ENCODE measurements at places on chromosomes 1 and 21.

GRCh38 chr1:165696625-165697100 is 1.7 kb downstream of the ALDH9A1 start:
- DNase-seq: no peak
- H3K4me1 ChIP-seq: peaks cover 29% of the 10 kb centered on the region
- H3K36me3 ChIP-seq: peaks cover 38% of the 10 kb centered on the region
- H3K27me3 ChIP-seq: no peaks in the 10 kb centered on the region
- H3K4me3 ChIP-seq: peak overlapping the region; percentile 95
- H3K27ac ChIP-seq: peak overlapping the region; percentile 39

DNA sequence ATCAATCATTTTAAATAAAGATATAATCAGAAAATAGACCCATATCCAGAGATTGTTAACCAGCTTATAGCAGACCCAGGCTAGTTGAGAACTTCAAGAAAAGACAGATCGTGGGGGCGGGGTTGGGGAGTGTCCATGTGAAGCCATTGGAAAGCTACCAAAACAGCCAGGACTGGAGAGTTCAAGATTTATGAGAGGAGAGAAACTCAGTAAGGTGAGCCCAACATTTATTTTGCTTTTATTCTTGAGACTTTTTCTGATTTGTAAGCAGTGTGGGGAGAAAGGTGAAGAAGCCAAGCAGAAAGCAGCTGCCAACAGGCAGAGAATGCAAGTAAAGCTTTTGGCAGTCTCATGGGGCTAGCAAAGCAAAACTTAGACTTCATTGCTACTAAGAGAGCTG is 179.9 kb downstream of the VPS13D start:
- no peaks in the 10 kb centered on the region for H3K27me3 ChIP-seq
- peaks cover 24% of the 10 kb centered on the region for H3K4me1 ChIP-seq
- no peak overlapping the region for H3K27ac ChIP-seq
- DNase-seq: no peak
- peaks cover 57% of the 10 kb centered on the region for H3K36me3 ChIP-seq

DNA sequence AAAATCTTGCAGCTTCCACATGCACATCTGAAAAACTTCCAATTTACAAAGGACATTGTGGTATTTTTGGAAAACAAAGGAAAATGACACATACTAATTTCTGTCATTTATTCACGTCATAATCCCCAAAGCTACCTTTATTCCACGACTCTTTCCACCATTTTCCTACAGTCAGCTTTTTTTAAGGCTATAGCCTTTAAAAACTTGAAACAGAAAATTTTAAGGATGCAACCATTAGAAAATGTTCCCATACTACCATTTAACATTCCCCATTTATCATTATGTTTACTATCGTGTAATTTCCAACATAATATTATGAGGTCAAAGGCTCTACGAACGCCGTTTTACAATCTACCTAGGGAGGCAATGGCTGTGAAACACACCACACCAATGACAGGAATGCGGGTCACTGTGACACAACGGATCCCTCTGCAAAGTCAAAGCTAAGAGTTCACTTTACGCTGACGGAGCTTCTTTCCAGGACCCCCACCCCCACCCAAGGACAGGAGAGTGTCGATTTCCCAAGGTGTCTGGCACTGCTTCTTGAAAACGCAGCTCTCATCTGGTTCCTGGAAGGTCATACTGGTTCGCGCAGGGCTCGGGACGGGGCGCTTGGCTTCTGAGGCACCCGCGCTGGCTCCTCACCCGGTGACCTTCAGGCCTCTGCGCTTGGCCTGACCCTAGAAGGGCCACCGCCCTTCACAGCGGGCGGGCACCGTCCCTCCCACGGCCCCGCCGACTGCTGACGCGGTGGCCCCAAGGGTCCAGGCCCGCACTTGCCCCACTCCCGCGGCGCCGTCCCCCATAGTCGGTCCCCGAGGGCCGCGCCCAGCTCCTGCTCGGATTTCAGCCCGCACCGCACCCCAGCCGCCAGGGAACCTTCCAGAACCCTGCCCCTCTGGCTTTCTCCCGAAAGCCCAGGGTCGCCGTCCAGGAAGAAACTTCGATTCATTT is 50.5 kb upstream of the ATF3 start:
- H3K4me1 ChIP-seq: peaks cover 7% of the 10 kb centered on the region
- peak overlapping the region; percentile 80 for H3K27ac ChIP-seq
- DNase-seq: no peak
- peaks cover 43% of the 10 kb centered on the region for H3K27me3 ChIP-seq

GRCh38 chr1:54401799-54402198 is 4.4 kb downstream of the SSBP3 start:
- peaks cover 60% of the 10 kb centered on the region for H3K36me3 ChIP-seq
- no peaks in the 10 kb centered on the region for H3K27me3 ChIP-seq
- no peak overlapping the region for H3K4me3 ChIP-seq
- H3K27ac ChIP-seq: no peak overlapping the region
- peaks cover 52% of the 10 kb centered on the region for H3K4me1 ChIP-seq

GRCh38 chr1:33718186-33718585 is 145.7 kb upstream of the HMGB4 start:
- no peak overlapping the region for H3K4me3 ChIP-seq
- H3K27me3 ChIP-seq: no peaks in the 10 kb centered on the region
- H3K27ac ChIP-seq: no peak overlapping the region
- no peaks in the 10 kb centered on the region for H3K4me1 ChIP-seq
- no peaks in the 10 kb centered on the region for H3K36me3 ChIP-seq

DNA sequence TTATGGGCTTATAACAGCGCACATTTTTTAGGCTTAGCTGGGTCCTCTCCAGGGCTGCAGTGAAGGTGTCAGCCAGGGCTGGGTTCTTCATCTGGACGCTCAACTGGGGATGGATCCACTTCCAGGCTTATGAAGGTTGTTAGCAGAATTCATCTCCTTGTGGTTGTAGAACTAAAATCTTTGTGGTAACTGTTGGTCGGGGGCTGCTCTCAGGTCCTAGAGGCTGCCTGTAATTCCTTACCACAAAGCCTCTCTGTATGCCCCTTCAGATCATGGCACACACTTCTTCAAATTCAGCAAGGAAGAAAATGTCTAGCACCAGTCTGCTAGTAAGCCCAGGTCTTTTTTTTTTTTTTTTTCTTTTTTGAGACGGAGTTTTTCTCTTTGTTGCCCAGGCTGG is 40.9 kb upstream of the EPS8L3 start:
- peaks cover 72% of the 10 kb centered on the region for H3K4me1 ChIP-seq
- H3K27ac ChIP-seq: peak overlapping the region; percentile 93
- DNase-seq: no peak
- H3K36me3 ChIP-seq: peaks cover 2% of the 10 kb centered on the region
- no peaks in the 10 kb centered on the region for H3K27me3 ChIP-seq

DNA sequence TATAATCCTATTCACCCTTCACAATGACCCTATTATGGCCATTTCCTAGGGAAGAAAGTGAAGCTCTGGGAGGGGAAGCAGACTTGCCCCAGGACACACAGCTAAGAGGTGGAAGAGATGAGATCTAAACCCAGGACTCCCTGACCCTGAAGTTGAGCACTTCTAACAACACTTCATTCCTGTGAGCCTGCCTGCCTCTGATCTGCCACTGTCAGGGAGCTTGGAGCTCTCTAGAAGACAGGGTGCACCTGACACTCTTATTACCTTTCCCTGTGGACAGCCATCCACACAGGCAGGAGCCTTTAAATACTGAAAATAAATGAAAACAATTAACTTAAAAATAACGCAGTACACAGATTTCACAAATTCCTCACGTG is 599 bp downstream of the MKNK1 start:
- H3K36me3 ChIP-seq: peaks cover 25% of the 10 kb centered on the region
- no peaks in the 10 kb centered on the region for H3K27me3 ChIP-seq
- H3K4me1 ChIP-seq: peaks cover 56% of the 10 kb centered on the region
- DNase-seq: no peak
- H3K4me3 ChIP-seq: peak overlapping the region; percentile 93
- peak overlapping the region; percentile 84 for H3K27ac ChIP-seq

DNA sequence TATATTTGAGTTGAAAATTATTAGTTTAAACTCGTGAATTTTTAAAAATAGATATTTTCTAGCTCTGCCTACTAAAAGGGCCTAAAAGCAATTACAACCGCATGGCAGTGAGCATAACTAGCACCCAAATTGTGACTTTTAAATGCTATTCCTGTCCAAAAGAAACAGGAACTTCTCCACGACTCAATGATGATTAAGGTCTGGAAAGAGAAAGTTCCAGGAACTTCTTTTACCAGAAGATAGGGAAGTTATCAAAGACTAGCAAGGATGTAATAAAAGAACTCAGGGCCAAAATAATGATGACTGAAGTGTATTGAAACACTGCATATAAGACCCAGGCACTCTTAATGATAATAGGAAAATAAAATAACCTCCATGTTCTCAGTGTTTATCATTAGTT is 313.0 kb downstream of the PLPP3 start:
- no peaks in the 10 kb centered on the region for H3K36me3 ChIP-seq
- no peaks in the 10 kb centered on the region for H3K27me3 ChIP-seq
- H3K27ac ChIP-seq: no peak overlapping the region
- DNase-seq: no peak
- no peak overlapping the region for H3K4me3 ChIP-seq

- H3K27ac ChIP-seq: no peak overlapping the region
- H3K4me3 ChIP-seq: peak overlapping the region; percentile 8
- no peak for DNase-seq
Observed at GRCh38 chr21:36428761-36429432, 43.7 kb downstream of the CHAF1B start.

DNA sequence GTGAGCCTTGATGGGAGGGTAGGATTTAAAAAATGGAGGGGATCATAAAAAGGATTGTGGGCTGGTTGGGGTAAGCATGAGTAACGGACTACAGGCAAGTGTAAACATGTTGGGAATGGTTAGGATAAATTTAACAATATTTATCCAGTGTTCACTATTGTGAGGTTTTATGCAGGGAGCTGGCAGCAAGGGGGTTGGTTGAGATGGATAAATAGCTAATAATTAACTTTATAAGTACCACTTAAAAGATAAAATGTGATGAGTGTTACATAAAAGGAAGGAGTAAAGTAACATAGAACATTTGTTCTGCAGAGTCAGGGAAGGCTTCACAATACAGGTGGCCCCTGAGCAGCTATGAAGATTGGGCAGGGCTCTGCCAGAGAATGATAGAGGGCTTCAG is 109.0 kb downstream of the NGF start:
- H3K36me3 ChIP-seq: no peaks in the 10 kb centered on the region
- no peaks in the 10 kb centered on the region for H3K27me3 ChIP-seq
- H3K4me3 ChIP-seq: no peak overlapping the region

DNA sequence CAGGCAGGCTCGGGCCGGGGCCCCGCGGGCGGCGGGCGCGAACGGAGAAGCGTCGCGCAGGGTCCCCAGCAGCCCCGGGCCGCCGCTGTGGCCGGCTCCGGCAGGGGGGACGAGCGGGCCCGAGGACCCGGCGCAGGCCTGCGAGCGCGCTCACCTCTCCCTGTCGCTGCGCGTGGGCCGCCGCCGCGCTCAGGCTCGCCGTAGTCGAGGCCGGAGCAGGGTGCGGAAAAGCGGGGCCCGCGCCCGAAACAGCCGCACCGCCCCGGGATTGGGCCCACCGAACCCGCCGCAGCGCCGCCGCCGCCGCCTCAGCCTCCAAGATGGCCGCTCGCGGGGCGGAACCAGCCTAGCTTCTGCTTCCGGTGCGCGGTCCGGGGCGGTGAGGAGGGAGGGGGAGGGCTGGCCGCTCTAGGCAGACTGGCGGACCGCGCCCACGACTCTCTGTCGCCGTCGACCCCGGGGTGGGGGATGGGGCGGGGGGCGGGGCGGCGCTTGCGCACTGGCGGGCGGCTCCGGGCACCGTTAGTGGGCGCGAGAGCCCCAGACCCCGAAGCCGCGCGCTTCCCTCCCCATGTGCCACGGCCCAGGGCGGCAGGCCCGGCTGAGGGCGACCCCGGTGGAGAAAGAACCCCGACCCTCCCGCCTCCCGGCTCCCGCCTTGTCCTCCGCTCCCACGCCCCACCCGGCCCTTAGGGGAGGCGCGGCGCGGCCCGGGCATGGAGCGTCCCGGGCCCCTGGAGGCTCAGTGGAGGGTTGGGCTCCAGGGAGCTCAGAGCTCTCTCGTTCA is at the start of gene UBE2J2:
Gene UBE2J2 (minus strand): TSS at position 343 of the 787 bp plus-strand sequence. CDS start 5,862 bp downstream, outside the sequence.
- peak within 1 kb of the TSS; percentile 81 for H3K27ac ChIP-seq
- DNase-seq: peak; percentile 88
- H3K4me3 ChIP-seq: peak within 1 kb of the TSS; percentile 86
- H3K4me1 ChIP-seq: peaks cover 26% of the 10 kb centered on the region

DNA sequence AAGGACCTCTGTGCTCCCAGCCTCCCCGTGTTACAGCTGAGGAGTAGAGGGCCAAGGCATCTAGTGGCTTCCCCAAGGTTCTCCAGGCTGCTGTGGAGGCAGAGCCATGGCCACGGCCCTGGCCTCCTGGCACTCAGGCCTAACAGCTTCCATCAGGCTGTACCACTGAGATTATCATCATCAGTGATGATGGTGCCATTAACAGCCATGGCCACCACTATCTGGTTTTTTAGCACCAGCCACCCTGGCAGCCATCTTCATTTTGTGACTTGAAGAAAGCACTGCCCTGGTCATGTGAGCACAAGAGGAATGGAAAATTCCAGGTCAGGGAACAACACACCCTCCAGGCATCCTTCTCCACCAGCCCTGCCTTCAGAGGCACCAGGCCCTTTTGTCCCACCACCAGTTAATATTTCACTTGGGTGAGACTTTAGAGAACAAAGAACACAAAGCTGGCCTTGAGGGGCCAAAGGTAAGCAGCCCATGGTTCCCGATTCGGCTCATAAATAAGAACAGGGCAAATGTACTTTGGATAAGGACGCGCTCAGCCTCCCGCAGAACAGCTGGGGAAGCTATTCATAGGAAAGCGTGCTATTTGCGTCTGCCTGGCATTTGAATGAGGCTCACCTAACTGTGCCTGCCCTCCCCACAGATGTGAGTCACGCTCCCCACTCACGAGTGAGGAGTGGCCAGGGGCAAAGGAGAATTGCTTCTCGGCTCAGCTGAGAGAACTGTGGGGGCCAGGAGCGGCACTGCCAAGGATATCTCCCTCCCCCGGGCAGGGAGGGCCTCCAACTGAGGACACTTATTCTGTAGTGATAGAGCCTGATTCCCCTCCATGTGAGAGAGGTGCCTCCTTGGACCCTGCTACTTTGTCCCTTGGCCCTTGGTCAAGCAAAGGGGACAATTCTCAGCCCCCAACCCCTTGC is 95.6 kb downstream of the CD58 start:
- no peak overlapping the region for H3K27ac ChIP-seq
- no peaks in the 10 kb centered on the region for H3K36me3 ChIP-seq

- peaks cover 7% of the 10 kb centered on the region for H3K4me1 ChIP-seq
- H3K27ac ChIP-seq: no peak overlapping the region
- no peak overlapping the region for H3K4me3 ChIP-seq
- peaks cover 14% of the 10 kb centered on the region for H3K36me3 ChIP-seq
- H3K27me3 ChIP-seq: no peaks in the 10 kb centered on the region
Observed at GRCh38 chr21:28768753-28769152, 223.9 kb downstream of the LTN1 start.

GRCh38 chr21:46486481-46487126 is 27.9 kb downstream of the DIP2A start:
- H3K4me3 ChIP-seq: no peak overlapping the region
- H3K27me3 ChIP-seq: no peaks in the 10 kb centered on the region
- peaks cover 11% of the 10 kb centered on the region for H3K4me1 ChIP-seq
- peaks cover 15% of the 10 kb centered on the region for H3K36me3 ChIP-seq
- H3K27ac ChIP-seq: no peak overlapping the region

DNA sequence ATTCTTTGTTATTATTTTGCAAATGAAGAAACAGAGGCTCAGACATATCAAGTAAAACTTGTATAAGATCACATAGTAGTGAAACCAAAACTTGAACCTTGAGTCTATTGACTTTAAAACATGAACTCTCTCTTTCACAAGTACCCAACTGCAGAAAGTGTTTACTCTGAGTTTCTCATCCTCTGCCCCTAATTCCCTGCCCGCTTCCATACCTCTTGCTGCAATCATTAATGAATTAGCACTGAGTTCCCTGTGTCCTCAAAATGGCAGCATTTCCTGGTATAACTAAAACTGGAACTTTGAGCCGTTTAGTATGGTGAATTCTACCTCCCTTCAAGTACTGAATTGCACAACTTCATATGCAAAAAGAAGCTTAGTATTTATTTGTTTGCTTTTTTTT is 147.7 kb upstream of the DNAH14 start:
- H3K27me3 ChIP-seq: no peaks in the 10 kb centered on the region
- no peak overlapping the region for H3K4me3 ChIP-seq
- H3K27ac ChIP-seq: no peak overlapping the region

All from T-helper 2 cell treated with Interferon-gamma antibody and Interleukin-4, amounts not matched to agents 5 μg/mL and 100 μg/mL, for 36 hours (primary cell).